Calu3 (cell line): ENCODE measurements at places on chromosomes 13 and 19.

DNA sequence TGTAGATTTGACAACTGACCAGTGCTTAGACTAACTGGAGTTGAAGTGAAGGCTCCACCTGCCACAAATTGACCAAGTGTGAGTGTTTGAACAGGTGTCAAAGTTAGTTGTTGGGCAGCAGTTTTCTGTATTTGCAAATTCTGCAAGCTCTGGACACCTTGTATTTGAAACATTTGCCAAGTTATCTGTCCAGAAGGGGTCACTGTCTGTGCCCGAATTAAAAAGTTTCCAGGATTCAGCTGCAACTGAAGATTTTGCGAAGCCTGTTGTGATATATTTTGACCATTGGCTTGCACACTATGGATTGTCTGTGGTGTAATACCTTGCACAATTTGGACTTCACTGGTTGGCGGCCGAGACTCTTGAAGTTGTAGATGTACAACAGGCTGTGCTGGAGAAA, 1690.7 kb downstream of the SLITRK5 start:
- no peak overlapping the region for H3K27ac ChIP-seq
- no peaks in the 10 kb centered on the region for H3K27me3 ChIP-seq
- no peaks in the 10 kb centered on the region for H3K4me1 ChIP-seq
- H3K4me3 ChIP-seq, result no peak overlapping the region
- no peaks in the 10 kb centered on the region for H3K36me3 ChIP-seq
- DNase-seq, result no peak

DNA sequence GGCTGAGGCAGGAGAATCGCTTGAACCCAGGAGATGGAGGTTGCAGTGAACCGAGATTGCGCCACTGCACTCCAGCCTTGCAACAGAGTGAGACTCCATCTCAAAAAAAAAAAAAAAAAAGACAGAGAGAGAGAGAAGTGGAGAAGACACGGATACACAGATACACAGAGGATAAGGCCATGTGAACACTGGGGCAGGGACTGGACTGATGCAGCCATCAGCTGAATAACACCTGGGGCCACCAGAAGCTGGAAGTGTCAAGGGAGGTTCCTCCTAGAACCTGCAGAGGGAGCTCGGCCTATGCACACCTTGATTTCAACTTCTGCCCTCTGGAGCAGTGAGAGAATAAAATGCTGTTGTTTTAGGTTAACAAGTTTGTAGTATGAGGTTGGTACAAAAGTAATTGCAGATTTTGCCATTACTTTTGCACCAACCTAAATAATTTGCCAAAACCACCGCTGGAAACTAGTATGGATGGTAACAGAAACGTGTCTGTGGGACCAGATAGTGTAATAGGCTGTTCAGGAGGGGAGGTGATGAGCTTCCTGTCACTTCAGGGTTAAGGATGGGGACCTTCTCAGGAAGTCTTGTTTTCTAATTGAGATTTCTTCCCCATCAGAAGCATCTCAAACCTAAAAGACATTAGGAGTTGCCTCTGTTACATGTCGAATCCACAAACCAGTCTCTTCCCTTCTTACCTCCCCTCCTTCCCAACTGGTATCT, 36.4 kb upstream of the IGSF23 start:
- H3K4me1 ChIP-seq, result peaks cover 43% of the 10 kb centered on the region
- no peak overlapping the region for H3K27ac ChIP-seq
- DNase-seq, result peak; percentile 78
- H3K4me3 ChIP-seq, result no peak overlapping the region

GRCh38 chr19:40688987-40689338, 1.5 kb downstream of the NUMBL start:
- H3K4me3 ChIP-seq, result no peak overlapping the region
- DNase-seq, result no peak
- no peaks in the 10 kb centered on the region for H3K4me1 ChIP-seq
- H3K27me3 ChIP-seq, result no peaks in the 10 kb centered on the region
- no peak overlapping the region for H3K27ac ChIP-seq
- H3K36me3 ChIP-seq, result peaks cover 38% of the 10 kb centered on the region

- H3K4me1 ChIP-seq, result no peaks in the 10 kb centered on the region
- no peak overlapping the region for H3K4me3 ChIP-seq
- DNase-seq, result no peak
- no peaks in the 10 kb centered on the region for H3K27me3 ChIP-seq
- no peak overlapping the region for H3K27ac ChIP-seq
- H3K36me3 ChIP-seq, result no peaks in the 10 kb centered on the region
Observed at GRCh38 chr13:70723732-70724131, 615.5 kb upstream of the KLHL1 start.

DNA sequence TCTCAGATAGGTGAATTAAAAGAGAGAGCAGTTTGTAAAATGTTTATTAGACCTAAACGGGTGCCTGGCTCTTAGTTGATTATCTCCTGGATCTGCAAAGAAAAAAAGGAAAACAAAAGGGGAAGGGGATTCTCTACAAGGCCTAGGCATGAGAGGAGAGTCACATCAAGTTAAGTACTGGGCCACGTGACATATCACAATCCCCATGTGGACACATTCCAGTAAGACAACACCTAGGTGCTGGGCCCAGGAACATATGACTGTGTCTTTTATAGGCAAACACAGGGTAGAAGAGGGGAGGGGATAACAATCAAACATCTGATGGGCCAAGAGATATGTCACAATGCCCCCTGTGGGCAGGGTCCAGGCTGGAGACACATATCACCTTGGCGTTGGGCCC, 4.2 kb upstream of the ZNF91 start:
- no peak overlapping the region for H3K27ac ChIP-seq
- H3K36me3 ChIP-seq, result peaks cover 10% of the 10 kb centered on the region
- no peaks in the 10 kb centered on the region for H3K27me3 ChIP-seq
- no peak overlapping the region for H3K4me3 ChIP-seq

DNA sequence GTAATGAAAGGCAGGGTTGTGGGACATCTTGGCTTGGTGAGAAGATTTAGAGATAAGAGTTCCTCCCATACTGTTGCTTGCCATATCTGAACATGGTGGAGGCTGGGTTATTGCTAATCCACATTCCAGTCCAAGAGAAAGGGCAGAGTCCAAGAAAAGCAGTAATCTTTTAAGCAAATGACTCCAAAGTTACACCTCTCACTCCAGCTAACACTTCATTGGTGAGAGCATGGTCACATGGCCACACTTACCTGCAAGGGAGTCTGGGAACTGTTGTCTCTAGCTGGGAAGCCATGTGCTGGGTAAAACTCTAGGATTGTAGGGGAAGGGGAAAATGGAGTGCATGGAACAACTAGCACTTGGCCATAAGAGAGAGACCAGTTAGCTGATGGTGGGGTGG, 5.6 kb downstream of the C19orf81 start:
- H3K4me1 ChIP-seq, result peaks cover 8% of the 10 kb centered on the region
- no peak for DNase-seq
- H3K27ac ChIP-seq, result no peak overlapping the region
- no peaks in the 10 kb centered on the region for H3K36me3 ChIP-seq

- DNase-seq, result peak; percentile 64
- H3K36me3 ChIP-seq, result peaks cover 52% of the 10 kb centered on the region
- H3K4me1 ChIP-seq, result peaks cover 54% of the 10 kb centered on the region
- H3K4me3 ChIP-seq, result peak overlapping the region; percentile 61
- H3K27me3 ChIP-seq, result no peaks in the 10 kb centered on the region
Observed at GRCh38 chr19:44684892-44685863, 13.8 kb upstream of the CEACAM16 start.

GRCh38 chr19:55373306-55373992, 3.2 kb upstream of the TMEM190 start:
- H3K27ac ChIP-seq, result no peak overlapping the region
- peak overlapping the region; percentile 2 for H3K4me3 ChIP-seq
- peaks cover 44% of the 10 kb centered on the region for H3K36me3 ChIP-seq
- peaks cover 36% of the 10 kb centered on the region for H3K4me1 ChIP-seq

DNA sequence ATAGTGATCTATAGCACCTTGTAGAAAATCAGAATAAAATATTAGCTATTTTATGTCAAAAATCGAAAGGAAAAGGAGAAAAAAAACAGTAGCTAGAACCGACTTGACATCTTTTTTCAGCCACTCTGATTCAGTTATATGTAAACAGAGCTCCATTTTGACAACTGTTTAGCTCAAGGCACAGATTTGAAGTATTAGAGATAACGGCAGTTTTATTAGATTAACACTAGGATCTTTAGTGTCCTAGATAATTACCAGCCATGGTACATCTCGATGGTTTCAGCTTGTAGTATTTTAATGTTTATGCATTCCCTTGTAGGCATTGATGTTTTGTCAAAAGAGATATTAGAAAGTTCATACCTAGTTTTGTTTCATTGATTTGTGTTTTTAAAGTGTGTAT, 67.3 kb downstream of the PCDH17 start:
- H3K27ac ChIP-seq, result no peak overlapping the region
- H3K4me1 ChIP-seq, result no peaks in the 10 kb centered on the region
- H3K27me3 ChIP-seq, result no peaks in the 10 kb centered on the region
- H3K36me3 ChIP-seq, result no peaks in the 10 kb centered on the region

DNA sequence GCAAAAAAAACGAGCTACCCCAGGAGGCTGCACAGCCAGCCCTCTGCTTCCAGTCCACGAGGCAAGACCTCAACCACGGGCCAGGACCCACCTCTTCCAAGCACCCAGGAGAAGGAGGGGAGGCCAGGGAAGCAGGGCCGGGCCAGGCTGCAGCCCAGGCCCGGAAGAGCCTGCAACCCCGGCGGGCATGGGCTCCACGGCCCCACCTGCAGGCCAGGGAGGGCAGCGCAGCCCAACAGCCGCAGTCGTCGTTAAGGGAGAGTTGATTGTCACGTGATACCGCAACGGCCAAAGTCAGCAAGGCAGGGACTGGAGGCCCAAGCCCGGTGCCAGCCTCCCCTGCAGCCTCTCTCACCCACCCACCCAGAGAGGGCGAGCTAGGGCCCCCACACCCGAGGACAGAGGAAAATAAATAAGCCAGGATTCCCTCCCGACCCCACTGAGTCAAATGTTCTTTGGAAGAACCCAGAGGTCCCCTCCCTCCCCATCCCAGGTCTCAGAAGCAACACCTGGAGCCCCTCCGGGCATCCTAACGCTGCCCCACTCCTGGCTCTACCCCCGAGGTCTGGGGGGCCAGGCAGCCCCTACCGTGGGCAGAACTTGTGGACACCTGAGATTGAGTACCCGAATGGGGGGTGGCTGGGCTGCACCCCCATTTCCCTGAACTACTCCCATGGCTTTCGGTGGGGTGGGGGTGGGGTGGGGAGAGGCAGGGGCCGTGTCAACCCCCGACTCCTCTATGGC, 5.2 kb upstream of the REXO1 start:
- H3K27me3 ChIP-seq, result no peaks in the 10 kb centered on the region
- H3K4me1 ChIP-seq, result no peaks in the 10 kb centered on the region
- DNase-seq, result peak; percentile 86
- peaks cover 19% of the 10 kb centered on the region for H3K36me3 ChIP-seq
- no peak overlapping the region for H3K4me3 ChIP-seq

DNA sequence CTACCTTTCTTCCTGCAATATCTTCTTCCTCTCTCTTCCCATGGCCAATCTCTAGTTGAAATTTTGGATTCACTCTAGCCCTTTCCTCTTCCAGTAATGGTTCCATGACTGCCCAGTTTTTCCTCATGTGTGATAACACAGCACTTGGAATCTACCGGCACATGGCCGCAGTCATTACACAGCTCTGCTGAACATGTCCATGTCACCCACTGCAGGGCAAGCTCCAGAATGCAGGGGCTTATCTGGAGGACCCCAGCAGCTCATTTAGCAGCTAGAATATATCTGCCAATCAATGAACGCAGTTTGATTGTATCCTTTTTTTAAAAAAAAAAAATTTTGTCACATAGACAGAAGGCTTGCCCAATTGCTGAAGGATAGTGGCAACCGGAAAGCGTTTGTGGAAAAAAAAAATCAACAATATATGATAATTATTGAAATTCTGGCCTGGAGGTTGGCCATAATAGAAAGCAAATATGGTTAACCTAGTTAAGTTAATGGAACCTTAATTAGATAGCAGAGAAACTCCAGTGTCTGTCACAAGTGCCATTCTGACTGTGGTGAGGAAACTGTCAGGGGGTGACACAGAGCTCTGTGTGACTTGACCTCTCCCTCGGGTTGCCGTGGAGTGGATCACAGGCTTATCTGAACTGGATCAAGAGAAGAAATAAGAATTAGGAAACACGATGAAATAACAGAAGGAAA, 426.7 kb downstream of the LIG4 start:
- no peak overlapping the region for H3K4me3 ChIP-seq
- H3K4me1 ChIP-seq, result no peaks in the 10 kb centered on the region
- no peak for DNase-seq
- H3K27ac ChIP-seq, result no peak overlapping the region
- H3K36me3 ChIP-seq, result no peaks in the 10 kb centered on the region

- H3K27ac ChIP-seq, result peak overlapping the region; percentile 100
- H3K27me3 ChIP-seq, result no peaks in the 10 kb centered on the region
- peaks cover 75% of the 10 kb centered on the region for H3K4me1 ChIP-seq
- peak; percentile 68 for DNase-seq
- H3K4me3 ChIP-seq, result peak overlapping the region; percentile 59
- H3K36me3 ChIP-seq, result peaks cover 42% of the 10 kb centered on the region
Observed at GRCh38 chr19:44587963-44588770, 25.2 kb upstream of the IGSF23 start.

DNA sequence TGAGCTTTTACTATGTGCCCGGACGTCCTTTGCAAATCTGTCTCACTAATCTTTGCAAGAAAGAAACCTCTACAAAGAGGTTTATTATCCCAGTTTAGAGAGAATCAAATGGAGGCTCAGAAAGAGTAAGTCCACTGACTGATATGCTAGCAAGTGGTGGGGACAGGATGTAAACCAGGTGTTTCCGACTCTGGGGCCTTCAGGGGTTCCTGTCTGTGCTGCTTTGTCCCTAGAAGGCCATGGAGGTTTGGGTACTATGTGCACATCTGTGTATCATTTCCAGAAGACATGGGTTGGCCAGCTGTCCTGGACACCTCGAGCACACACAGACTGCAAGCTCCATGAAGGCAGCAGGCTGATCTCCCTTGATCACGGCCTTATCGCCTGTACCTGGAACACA, 1.2 kb upstream of the KPTN start:
- peak overlapping the region; percentile 97 for H3K4me3 ChIP-seq
- peak overlapping the region; percentile 100 for H3K27ac ChIP-seq
- H3K36me3 ChIP-seq, result peaks cover 56% of the 10 kb centered on the region
- DNase-seq, result no peak

DNA sequence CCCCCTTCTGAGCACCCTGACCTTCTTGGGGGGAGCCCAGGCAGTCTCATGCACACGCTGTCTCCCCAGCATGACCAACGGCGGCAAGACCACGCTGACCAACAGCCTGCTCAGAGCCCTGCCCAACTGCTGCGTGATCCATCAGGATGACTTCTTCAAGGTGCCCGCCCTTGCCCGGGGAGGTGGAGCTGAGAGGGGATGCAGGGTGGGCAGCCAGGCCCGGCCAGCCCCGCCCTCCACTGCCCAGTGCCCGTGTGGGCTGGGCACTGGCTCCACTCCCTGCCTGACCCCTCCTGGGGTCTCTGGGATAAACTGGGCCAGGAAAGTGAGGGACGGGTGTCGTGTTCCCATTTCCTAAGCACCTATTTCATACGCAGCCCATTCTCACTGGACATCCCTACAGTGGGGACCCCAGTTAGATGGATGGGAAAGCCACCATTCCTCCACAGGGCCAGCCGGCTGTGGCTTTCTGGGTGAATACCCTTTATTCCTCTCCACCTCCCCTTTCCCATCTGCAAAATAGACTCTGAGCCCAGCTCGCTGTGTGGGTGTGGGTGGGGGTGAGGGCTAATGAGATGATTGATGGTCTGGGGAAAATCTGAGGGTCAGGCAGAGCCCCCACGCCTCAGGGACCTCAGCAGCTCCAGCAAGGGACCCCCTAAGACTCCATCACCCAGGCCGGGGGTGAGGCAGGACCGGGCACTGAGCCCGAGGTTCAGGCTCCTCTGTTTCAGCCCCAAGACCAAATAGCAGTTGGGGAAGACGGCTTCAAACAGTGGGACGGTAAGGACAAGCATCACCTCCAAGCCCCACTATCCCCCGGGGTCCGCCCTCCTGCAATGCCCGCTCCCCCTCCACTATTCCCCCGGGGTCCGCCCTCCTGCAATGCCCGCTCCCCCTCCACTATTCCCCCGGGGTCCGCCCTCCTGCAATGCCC, 3.9 kb downstream of the NMRK2 start:
- no peaks in the 10 kb centered on the region for H3K27me3 ChIP-seq
- H3K4me1 ChIP-seq, result peaks cover 2% of the 10 kb centered on the region
- DNase-seq, result no peak
- H3K36me3 ChIP-seq, result no peaks in the 10 kb centered on the region
